ENCODE measurements at places on chromosomes 1 and 21. TPM values are rescaled to one million over a fixed set of nuclear protein-coding genes. Genes with fewer than 3 reads are reported as not detected.

DNA sequence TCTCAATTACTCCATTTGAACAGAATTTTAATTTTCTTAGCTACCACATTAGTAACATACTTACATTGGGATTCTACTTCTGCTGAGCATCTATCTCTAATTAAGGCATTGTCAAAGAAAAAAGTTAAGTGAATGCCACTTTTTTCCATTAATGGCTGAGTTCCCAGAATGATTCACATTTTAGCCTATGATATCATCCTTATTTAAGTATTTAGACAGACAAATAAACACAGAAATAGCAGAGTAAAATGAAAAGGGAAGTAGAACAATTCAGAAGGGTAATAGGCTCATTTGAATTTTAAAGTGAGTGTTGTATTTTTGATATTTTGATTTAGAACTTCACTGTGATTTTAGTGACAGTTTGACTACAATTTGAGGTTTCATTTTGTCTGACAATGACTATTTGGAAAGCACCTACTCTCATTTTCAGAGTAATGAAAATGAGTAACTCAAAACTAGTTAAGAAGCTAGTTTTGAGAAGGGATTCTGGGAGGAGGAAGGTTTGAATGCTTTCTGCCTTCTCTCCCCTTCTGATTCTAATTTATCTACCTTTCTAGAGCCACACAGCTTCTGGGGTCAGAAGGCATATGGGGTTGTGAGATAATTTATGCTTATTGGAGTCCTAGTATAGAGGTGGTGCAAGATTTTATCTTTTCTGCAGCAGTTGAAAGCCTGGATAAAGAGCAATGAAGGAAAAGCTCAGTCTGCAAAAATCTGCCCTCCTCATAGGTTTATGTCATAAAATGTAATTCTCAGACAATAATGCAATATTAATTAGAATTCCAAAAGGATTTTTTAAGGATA lies 15.5 kb downstream of the LYPLAL1 start:
- no peak for DNase-seq
- no peak overlapping the region for H3K27ac ChIP-seq
- no peak overlapping the region for H3K4me3 ChIP-seq
- H3K36me3 ChIP-seq, result no peaks in the 10 kb centered on the region

- H3K36me3 ChIP-seq, result no peaks in the 10 kb centered on the region
- H3K4me3 ChIP-seq, result peak overlapping the region; percentile 96
- H3K27ac ChIP-seq, result no peak overlapping the region
- no peaks in the 10 kb centered on the region for H3K27me3 ChIP-seq
Observed at GRCh38 chr1:149846042-149846441, 53.3 kb upstream of the BOLA1 start.

- H3K27ac ChIP-seq, result no peak overlapping the region
- H3K4me3 ChIP-seq, result no peak overlapping the region
- H3K36me3 ChIP-seq, result no peaks in the 10 kb centered on the region
Observed at GRCh38 chr1:246301553-246302250, 205.4 kb downstream of the SMYD3 start.

DNA sequence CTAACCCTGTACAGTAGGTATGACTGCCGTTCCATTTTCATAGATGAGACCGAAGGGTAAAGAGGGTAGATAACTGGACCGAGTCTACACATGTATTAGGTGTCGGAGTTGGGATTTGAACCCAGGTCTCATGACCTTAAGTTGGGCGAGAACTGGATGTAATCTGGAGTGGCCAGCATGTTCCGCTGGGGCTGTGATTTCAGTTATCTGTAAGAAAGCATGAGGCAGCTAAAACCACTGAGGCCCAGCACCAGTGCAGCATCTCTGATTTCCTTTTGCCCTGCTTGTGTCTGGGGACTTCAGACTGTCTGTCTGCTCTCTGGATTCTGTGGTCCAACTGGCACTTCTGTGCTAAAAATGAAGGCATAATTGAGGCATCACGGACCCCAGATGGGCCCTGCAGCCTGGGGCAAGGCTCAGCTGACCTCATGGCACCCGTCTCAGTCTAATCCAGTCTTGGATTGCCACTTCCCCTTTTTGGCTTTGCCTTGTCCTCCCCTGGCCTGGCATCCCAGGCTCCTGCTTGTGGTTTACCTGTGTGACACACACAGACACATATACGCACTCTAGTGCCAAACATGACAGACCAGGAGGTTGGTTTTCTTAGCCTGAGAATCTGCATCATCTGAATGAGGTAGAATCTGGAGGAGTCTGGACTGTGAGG lies 180.2 kb downstream of the KIF26B start:
- no peak overlapping the region for H3K27ac ChIP-seq
- DNase-seq, result no peak
- peaks cover 9% of the 10 kb centered on the region for H3K27me3 ChIP-seq
- no peaks in the 10 kb centered on the region for H3K4me1 ChIP-seq
- no peak overlapping the region for H3K4me3 ChIP-seq

Gene HOOK1
- 12.1 TPM for total RNA-seq

Gene DMRTA2
- 0.46 TPM for total RNA-seq

- no peaks in the 10 kb centered on the region for H3K27me3 ChIP-seq
- H3K36me3 ChIP-seq, result no peaks in the 10 kb centered on the region
- H3K4me3 ChIP-seq, result no peak overlapping the region
- DNase-seq, result no peak
- peaks cover 20% of the 10 kb centered on the region for H3K4me1 ChIP-seq
Observed at GRCh38 chr1:87812871-87813577, 484.3 kb downstream of the LMO4 start.

DNA sequence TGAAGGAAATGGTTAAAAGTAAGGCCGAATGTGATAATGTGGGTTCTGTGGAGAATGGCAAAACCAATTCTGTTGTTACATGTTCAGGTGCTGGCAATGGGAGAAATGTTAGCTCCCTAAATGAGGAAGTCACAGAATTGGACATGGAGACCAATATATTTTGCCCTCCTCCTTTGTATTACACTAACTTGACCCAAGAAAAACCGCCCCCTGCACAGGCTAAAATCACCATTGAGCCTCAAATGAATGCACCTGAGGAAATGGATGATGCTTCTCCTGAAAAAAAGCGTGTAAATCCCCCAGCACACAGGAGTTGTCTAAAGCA lies 932 bp downstream of the MAP10 start:
- no peak for DNase-seq
- H3K27me3 ChIP-seq, result no peaks in the 10 kb centered on the region
- peaks cover 5% of the 10 kb centered on the region for H3K4me1 ChIP-seq
- H3K4me3 ChIP-seq, result peak overlapping the region; percentile 67
- no peak overlapping the region for H3K27ac ChIP-seq

DNA sequence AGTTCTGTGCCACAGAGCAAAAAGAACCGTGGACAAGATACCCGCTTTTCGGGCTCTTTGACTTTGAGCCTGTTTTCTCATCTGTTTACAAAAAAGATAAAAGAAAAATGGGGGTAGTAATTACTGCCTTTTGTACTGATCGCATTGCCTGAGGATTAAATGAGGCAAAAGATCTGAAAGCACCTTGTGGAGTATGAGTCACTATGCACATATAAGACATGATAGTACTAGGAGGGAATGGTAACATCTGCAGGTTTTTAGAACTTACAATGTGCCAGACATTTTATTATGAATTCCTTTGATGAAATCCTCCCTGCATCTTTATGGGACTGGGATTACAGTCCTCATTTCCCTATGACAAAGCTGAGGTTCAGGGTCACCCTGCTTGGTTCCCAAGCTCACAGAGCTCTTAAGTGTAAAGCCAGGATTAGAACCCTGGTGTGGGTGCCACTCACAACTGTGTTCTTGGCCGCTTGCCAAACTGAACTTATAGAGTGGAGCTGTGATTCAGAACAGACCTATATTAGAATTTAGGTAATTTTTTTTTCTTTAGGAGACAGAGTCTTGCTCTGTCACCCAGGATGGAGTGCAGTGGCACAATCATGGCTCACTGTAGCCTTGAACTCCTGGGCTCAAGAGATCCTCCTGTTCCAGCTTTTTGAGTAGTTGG lies 1.8 kb downstream of the DISC1 start:
- peaks cover 5% of the 10 kb centered on the region for H3K4me1 ChIP-seq
- H3K36me3 ChIP-seq, result no peaks in the 10 kb centered on the region
- DNase-seq, result no peak
- no peak overlapping the region for H3K4me3 ChIP-seq
- peaks cover 47% of the 10 kb centered on the region for H3K27me3 ChIP-seq

- H3K36me3 ChIP-seq, result peaks cover 40% of the 10 kb centered on the region
- no peaks in the 10 kb centered on the region for H3K27me3 ChIP-seq
- H3K4me1 ChIP-seq, result no peaks in the 10 kb centered on the region
- no peak overlapping the region for H3K27ac ChIP-seq
- no peak for DNase-seq
- no peak overlapping the region for H3K4me3 ChIP-seq
Observed at GRCh38 chr1:35175098-35175576, 17.8 kb downstream of the SFPQ start.

Gene NUAK2
- total RNA-seq, result 56.2 TPM

- no peak for DNase-seq
- H3K4me1 ChIP-seq, result peaks cover 52% of the 10 kb centered on the region
- H3K27ac ChIP-seq, result no peak overlapping the region
- no peak overlapping the region for H3K4me3 ChIP-seq
- no peaks in the 10 kb centered on the region for H3K27me3 ChIP-seq
- H3K36me3 ChIP-seq, result no peaks in the 10 kb centered on the region
Observed at GRCh38 chr1:232553050-232553754, 76.7 kb downstream of the SIPA1L2 start.

DNA sequence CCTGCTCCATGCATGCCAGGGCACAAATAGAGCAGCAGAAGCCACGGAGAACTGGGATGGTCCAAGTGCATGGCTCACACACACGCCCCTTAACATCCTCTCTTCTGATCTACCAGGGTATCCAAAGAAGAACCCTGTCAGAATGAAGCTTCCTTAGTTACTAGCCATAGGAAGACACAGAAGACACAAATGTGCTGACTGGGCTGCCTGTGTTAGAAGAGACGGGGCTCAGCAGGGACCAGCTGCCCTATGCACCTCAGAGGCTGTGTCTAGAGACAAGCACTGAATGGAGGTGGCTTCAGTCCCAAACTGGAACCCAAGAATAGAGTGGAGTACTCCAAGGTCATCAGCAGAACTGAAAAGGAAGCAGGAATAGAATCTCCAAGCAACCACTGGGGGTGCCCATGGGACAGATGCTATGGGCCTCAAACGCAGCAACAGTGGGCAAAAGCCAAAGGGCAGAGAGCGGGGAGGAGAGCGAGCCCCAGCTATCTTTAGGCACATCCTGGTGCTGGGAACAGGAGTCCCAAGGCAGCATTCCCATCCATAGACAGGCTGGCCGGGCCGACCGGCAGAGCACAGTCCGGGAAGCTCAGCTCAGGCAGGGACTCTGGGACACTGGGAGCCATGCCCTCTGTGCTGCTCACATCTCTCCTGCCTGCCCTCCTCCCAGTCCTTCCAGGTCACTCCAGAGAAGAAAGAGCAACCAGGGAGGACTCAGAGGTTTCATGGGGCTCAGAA lies 9.5 kb downstream of the SLC6A9 start:
- H3K36me3 ChIP-seq, result no peaks in the 10 kb centered on the region
- no peaks in the 10 kb centered on the region for H3K27me3 ChIP-seq
- peaks cover 5% of the 10 kb centered on the region for H3K4me1 ChIP-seq
- no peak overlapping the region for H3K27ac ChIP-seq
- no peak overlapping the region for H3K4me3 ChIP-seq
- DNase-seq, result no peak

GRCh38 chr1:183075861-183076260 lies 52.6 kb downstream of the LAMC1 start:
- H3K27me3 ChIP-seq, result no peaks in the 10 kb centered on the region
- H3K27ac ChIP-seq, result no peak overlapping the region
- no peak for DNase-seq
- H3K4me1 ChIP-seq, result peaks cover 21% of the 10 kb centered on the region
- H3K36me3 ChIP-seq, result no peaks in the 10 kb centered on the region

DNA sequence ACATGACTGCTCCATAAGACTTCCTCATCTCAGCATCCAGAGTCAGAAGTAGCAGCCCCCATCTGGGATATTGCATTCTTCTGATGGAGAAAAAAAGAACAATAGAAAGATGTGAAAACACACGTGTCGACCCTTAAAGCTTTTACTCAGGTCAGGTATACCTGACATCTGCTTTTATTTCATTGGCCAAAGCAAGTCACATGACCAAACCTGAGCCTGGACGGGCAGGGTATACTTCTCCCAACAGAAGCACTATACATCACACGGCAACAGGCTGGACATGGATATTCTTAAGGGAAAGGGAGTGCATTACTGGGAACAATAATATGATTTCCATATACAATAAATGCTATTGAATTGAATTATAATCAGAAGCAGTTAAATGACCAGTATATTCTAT lies 243.3 kb downstream of the LMO4 start:
- no peak for DNase-seq
- no peak overlapping the region for H3K4me3 ChIP-seq
- H3K4me1 ChIP-seq, result no peaks in the 10 kb centered on the region
- H3K27me3 ChIP-seq, result no peaks in the 10 kb centered on the region

Gene SH2D1B
- not detected for total RNA-seq

GRCh38 chr1:208225954-208226937 lies 17.9 kb downstream of the PLXNA2 start:
- H3K4me3 ChIP-seq, result no peak overlapping the region
- no peak for DNase-seq
- no peaks in the 10 kb centered on the region for H3K36me3 ChIP-seq
- H3K4me1 ChIP-seq, result peaks cover 18% of the 10 kb centered on the region

- peak; percentile 50 for DNase-seq
- H3K36me3 ChIP-seq, result no peaks in the 10 kb centered on the region
- no peaks in the 10 kb centered on the region for H3K27me3 ChIP-seq
- H3K4me1 ChIP-seq, result peaks cover 39% of the 10 kb centered on the region
- no peak overlapping the region for H3K4me3 ChIP-seq
Observed at GRCh38 chr1:167491586-167492461, 26.5 kb downstream of the CD247 start.

DNA sequence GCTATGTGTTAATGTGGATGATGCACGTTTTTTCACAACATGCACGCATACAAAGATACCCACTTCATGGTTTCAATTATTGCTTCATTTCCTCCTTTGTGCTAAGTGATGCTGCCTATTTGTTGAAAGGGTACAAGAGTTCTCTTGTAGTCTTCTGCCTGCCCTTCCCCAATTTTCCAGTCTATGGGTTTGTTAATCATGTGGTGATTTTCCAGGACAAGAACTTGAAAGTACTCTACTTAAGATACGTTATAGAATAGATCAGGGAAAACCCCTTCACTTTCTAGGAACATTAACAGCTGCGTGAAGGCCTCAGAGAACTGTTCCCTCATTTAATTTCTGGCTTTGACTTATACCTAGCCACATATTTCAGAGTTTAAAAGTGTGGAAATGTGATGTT lies 52.1 kb upstream of the SLC44A3 start:
- H3K27ac ChIP-seq, result no peak overlapping the region
- H3K36me3 ChIP-seq, result no peaks in the 10 kb centered on the region
- H3K4me1 ChIP-seq, result no peaks in the 10 kb centered on the region
- DNase-seq, result no peak

DNA sequence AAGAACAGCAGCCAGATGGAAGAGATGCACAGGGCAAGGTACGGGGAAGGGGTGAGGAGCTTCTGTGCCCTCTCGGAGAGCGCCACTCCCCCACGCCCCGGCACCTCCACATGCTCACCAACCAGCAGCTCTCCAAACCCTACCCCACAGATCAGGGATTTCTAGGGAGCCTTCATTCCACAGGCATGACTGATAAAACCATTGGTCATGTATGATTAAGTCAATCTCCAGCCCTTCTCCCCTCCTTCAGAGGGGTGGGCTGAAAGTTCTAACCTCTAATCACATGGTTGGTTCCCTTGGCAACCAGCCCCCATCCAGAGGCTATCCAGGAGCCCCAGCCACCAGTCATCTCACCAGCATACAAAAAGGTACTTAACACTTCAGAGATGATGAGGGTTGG lies 144.7 kb downstream of the TGFBR3 start:
- H3K4me1 ChIP-seq, result peaks cover 13% of the 10 kb centered on the region
- no peak overlapping the region for H3K27ac ChIP-seq
- no peak overlapping the region for H3K4me3 ChIP-seq
- no peaks in the 10 kb centered on the region for H3K27me3 ChIP-seq

Gene IFI44L
- not detected for total RNA-seq

Gene SLC6A9
- 1.4 TPM for total RNA-seq

Measured in neural progenitor cell (in vitro differentiated cells).